ENCODE measurements at places on chromosomes 1 and 21. TPM values are rescaled to one million over a fixed set of nuclear protein-coding genes. Genes with fewer than 3 reads are reported as not detected.

The PTPRF gene
- 54.6 TPM for total RNA-seq

GRCh38 chr1:233859446-233859845 is 45.0 kb upstream of the SLC35F3 start:
- no peak for DNase-seq

The SPRR1A gene
- not detected for total RNA-seq

DNA sequence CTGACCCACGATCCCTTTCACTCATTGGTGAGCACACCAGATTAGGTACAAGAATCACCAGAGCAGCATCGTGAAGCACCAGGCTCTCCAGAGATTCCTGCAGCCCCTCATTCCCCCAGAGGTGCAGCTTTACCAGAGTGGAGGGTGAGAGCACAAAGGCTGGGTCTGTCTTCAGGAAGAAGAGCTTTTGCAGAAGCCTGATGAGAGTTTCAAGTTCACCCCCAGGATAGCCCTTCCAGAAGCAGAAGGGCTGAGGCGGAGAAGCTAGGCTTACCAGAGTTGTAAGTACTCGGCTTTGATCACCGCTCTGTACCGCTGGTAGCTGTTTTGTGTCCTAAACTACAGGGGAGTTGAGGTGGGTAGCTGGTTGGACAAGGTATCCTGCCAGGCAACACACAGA is 3.1 kb downstream of the TSSK3 start:
- DNase-seq = no peak

- DNase-seq = no peak
These were observed 1265.1 kb downstream of the BRINP3 start for GRCh38 chr1:189212606-189213005.

GRCh38 chr21:16536643-16537434 is 807.1 kb downstream of the USP25 start:
- no peak for DNase-seq

The KPRP gene
- total RNA-seq = not detected

Measured in chondrocyte (in vitro differentiated cells).